Cerebellar nuclear complex (tissue), 1 donor: ENCODE measurements at places on chromosomes 7 and 10.

- no peak for DNase-seq
Observed at GRCh38 chr7:103799298-103799697, 190.2 kb downstream of the RELN start.

GRCh38 chr7:128303643-128304042, 40.1 kb downstream of the RBM28 start:
- no peak for DNase-seq

DNA sequence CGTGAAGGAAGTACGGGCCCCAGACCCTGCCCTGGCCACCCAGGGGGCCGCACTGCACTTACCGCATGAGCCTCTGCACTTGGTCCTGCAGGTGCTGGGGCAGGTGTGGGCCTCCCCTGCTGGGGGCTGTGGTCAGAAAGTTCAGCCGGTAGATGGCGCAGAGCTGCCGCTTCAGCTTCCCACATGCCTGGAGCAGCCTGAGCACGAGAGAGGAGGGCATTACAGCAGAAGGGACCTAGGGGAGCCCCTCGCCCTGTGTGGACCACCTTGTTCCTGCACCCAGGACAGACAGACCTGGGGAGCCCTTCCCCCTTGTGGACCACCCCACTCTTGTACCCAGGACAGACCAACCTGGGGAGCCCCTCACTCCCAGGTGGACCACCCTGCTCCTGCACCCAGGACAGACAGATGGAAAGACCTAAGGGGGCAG, 8.7 kb upstream of the PYROXD2 start:
- DNase-seq = no peak

- DNase-seq = no peak
Observed at GRCh38 chr10:114638821-114639625, 19.1 kb downstream of the ABLIM1 start.

DNA sequence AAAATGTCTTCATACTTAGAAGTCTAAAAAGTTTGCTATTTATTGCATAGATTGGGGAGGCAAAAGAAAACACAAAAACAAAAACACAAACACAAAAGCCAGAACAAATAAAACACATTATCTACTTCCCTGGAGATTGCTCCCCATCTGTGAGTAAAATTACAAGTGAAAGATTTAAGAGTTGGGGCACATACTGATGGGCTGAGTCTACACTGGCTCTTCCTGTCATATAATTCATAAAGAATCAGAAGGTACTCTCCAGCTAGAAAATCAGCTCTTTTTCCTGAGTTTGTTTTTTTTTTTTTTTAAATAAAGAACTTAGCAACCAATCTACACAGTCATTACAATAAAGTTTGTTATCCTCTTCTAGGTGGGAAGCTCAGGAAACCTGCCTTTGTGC, 192.4 kb upstream of the LRRN3 start:
- DNase-seq = no peak

DNA sequence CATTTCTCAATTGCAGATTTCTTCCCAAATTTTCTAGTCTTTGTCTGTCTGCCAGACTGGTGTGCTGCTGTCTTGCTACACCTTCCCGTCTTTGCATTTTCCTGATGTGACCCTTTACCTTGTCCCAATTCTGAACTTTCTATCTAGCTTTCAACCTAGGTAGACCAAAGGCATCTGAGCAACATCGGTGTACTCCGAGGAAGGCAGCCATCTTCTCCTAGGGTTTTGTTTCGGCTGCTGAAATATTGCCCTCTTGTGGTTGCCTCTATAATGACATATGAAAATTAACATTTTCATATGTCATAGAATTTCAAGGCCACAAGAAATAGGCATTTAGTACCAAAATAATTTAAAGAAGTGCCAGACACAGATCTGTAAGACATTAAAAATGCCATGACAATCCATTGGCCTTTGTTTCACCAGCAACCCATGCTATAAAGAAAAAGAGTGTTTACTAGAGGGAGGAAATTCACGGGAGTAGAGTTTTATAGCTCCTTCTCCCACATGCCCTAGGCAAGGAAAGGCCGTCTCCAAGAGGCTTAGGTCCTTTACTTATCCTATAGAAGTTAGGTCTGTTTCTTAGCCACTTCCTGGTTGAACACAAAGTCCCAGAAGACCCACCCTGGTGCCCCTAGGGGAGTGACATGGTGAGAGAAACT, 23.4 kb downstream of the OR9A2 start:
- DNase-seq = no peak

DNA sequence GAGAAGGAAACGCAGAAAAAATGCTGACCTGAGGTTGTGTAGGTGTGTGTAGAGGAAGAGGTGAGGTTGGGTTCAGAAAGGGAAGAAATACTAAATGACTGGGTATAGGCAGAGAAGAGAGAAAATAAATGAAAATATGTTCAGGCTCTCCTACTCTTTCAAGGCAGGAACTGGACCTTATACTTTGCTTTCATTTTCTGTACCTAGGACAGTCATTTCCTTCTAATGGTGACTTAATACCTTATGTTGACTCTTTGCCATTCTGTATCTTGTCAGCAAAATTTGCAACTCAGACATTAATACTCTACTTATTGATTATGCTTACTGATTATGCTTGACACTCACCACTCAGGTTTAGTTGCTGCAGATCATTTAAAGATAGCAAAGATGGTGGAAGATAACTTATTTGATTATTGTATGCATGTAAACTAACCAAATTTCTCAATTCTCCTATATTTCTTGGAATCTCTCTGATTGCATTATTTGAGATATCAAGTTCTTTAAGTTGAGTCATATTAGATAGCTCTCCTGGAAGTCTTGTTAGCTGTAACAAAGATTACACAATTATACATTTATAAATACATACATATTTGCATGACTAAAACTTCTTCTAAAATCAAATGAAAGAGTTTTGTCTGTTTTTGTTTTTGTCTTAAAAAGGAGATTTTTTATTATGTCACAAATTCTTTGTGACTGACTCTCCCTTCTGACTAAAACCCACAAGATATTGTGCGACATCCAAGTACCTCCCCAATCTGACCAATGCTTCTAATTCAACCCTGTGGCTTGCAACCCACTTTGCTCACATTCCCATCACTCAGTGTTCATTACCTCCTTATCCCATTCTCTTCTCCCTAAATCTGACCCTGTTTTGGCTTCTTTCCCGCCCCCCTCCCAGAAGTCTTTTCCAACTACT, 20.0 kb downstream of the LRRD1 start:
- no peak for DNase-seq

GRCh38 chr7:13551503-13551902, 438.0 kb downstream of the ETV1 start:
- no peak for DNase-seq

GRCh38 chr10:69961881-69962745, 90.5 kb upstream of the MACROH2A2 start:
- DNase-seq = no peak

DNA sequence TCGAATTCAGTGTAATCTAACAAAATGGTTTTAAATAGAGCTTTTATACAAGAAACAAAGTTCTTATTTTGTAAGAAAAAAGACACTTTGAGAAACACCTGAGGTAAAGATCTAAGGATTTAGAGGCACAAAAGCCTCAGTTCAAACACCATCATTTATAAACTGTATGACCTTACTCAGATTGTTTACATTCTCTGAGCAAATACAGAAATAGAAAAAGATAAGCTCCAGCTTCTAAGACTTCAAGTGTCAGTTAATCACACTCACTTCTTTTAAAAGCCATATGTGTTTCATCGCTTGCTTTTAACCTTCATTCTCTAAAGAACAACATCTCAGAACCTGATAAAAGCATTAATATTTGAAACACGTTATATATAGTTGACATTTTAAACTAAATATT, 27.9 kb downstream of the CADPS2 start:
- DNase-seq = no peak

- DNase-seq = no peak
Observed at GRCh38 chr10:54198051-54198450, 603.0 kb downstream of the PCDH15 start.

GRCh38 chr10:23891301-23891700, 317.6 kb upstream of the KIAA1217 start:
- no peak for DNase-seq

DNA sequence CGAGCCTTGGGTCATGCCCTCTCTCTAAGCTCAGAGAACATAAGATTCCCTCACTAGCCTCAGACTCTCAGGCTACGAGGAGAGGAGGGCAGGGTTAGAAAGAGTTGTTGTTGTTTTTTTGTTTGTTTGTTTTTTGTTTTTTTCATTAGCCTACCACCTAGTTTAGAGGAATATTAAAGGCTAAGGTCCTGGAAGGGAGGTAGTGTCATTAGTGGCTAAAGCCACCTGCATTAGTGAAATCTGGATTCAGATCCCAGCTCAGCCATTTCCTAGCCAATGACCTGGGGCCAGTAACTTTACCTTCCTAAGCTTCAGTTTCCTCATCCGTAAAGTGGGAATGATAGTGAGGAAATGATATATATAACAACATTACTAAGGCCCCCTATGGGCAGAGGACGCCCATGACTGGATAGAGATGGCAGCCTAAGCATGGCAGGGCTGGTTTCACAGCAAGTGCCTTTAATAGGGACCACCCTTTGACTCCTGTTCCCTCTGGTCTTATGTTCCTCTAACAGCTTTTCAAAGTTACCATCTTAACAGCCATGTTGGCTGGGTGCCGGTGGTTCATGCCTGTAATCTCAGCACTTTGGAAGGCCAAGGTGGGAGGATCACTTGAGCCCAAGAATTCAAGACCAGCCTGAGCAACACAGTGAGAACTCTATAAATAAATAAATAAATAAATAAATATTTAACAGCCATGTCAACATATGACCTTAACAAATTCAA, 5.1 kb downstream of the DDIT4 start:
- no peak for DNase-seq

- no peak for DNase-seq
Observed at GRCh38 chr7:98130959-98131358, 24.3 kb downstream of the LMTK2 start.

- DNase-seq = no peak
Observed at GRCh38 chr7:105838627-105839231, 37.7 kb downstream of the ATXN7L1 start.

- no peak for DNase-seq
Observed at GRCh38 chr7:128697302-128697905, 25.3 kb downstream of the GARIN1A start.

- no peak for DNase-seq
Observed at GRCh38 chr7:72321081-72321480, 91.1 kb downstream of the CALN1 start.

DNA sequence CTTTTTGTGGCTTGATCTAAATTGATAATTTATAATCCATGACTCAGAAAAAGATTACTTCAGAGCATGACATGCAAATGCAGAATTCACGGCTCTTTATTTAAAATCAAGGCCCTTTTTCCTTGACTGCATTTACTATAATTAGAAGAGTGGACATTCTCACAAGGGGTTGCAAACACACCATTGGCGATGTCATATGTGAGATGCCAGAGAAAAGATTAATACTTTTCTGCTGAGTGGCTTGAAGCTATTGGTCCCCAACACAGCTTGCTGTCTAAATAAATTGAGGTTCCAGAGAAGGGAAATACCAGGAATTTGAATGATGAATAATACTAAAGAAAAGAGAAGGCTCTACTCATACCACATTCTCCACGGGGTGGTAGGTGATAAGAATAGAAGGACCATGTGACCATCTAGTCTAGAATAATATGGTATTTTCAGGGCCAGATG, 78.7 kb upstream of the ARID5B start:
- DNase-seq = no peak

DNA sequence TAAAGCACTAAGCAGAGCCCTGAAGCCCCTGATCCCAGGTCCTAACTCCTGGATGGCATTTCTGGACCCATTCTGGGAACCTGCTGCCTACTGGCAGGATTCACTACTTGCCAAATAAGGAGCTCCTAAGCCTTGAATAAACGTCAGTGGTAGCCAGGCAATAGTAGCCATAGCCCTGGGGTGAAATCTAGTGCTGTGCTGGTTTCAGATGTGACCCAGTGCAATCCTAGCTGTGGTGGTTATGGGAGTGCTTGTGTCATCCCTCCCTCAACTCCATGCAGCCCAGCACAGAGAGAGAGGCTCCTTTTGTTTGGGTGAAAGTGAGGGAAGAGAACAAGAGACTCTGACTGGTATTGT, 43.7 kb downstream of the PCLO start:
- no peak for DNase-seq

DNA sequence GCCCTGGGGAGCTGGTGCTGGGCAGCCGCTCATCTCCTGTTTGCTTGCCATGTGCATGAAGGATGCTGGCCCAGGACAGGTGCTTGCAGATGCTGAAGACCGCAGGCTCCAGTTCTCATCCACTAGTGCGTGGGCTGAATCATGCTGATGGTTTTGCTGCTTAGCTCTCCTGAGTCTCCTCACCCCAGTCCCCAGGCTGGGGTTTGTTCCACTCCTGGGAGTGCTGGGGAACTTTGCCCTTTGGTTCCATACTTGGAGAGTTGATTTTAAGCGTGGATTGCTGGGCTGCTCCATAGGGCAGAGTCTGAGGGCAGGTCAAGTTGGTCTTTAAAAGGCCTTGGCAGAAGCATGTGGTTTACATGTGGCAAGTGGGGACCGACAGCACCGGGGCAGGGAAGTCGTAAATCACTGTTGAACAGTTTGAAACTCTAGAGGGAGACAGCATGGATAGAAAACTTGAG, 9.1 kb downstream of the DYNC2I1 start:
- no peak for DNase-seq

GRCh38 chr10:15715619-15716227, 4.0 kb downstream of the ITGA8 start:
- DNase-seq = no peak
